ENCODE measurements at places on chromosomes 7 and 10. TPM values are rescaled to one million over a fixed set of nuclear protein-coding genes. Genes with fewer than 3 reads are reported as not detected.

GRCh38 chr10:78137147-78137546 lies 103.5 kb downstream of the RPS24 start:
- DNase-seq, result no peak

- no peak for DNase-seq
Measured at GRCh38 chr10:90919683-90920574, 958 bp downstream of the ANKRD1 start.

GPR37 gene
- polyA plus RNA-seq, result 22.3 TPM

GRCh38 chr7:108461840-108462239 lies 5.6 kb upstream of the NRCAM start:
- DNase-seq, result peak; percentile 24

CHN2 gene
- polyA plus RNA-seq, result 7.6 TPM

DNA sequence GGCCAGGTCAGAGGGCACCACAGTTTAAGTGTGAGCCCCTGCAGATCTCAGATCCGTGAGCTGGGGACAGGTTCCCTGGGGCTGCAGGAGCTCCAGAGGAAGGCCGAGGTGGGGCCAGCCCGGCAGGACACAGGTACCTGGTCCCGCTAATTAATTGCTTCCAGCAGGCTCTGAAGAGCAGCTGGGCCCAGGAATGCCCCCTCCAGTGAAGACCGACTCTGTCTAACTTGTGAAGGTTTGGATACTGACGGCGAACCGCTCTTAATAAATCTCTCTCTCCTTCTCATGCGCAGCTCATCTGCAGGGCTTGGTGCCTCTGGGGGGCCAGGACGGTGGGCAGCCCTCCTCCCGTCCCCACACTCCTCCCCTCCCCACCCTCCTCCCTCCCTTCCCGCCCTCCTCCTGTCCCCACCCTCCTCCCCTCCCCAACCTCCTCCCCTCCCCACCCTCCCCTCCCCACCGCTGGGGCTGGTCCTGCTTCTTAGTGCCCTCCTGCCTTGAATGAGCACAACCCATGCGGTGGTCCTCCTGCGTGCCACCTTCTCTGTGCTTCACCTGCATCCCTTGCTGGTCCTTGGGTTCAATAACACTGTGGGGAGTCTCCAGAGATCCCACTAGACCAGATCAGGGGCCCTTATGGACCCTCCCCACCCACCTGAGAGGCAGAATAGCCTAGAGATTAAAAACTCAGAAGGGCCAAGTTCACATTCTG lies 38.3 kb downstream of the PDGFA start:
- DNase-seq, result no peak

- no peak for DNase-seq
Measured at GRCh38 chr10:11950325-11951018, 92.1 kb downstream of the UPF2 start.

DNA sequence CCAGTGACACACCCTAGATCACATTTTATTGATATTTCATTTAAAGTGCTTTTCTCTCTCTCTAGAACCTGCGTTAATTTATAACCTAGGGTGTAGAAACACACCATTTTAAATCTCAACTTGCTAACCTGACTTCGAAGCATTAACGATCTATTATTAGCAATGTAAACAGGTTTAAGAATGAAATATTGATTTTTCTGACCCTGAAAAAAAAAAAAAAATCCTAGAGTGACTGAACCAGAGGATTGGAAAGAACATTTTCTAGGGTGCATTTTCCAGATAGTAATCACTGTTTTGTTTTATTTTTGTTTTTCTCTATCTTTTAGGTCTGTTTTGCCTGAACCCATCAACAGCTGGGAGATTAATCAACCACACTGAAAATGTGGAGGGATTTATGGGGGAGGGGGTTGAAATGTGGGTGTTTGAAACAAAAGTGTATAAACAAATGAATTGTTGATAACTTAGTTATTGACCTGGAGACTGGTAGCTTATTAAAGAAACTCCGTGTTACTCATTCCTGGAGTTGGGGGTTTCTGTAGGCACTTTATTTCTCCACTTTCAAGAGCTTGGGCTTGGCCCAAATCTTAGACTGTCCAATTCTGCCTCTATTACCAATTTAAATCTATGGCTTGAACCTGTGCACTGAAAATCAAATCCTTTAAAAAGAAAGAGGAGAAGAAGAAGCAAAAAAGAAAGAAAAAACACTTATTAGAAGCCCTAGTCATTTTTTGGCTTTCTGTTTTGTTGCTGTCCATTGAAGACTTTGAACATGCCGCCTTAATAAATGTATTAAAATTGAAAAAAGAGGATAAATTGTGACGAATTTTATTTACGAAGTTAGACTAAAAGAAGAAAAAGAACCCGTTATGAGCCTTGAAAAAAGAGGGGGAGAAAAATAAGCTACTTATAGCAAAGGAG lies 2.8 kb downstream of the HOXA2 start:
- DNase-seq, result peak; percentile 39

- DNase-seq, result peak; percentile 91
Measured at GRCh38 chr7:140696024-140696679, 356 bp upstream of the NDUFB2 start.

- DNase-seq, result peak; percentile 22
Measured at GRCh38 chr7:39923091-39923490, 27.0 kb upstream of the CDK13 start.

DPP6 gene
- 7.9 TPM for polyA plus RNA-seq

DNA sequence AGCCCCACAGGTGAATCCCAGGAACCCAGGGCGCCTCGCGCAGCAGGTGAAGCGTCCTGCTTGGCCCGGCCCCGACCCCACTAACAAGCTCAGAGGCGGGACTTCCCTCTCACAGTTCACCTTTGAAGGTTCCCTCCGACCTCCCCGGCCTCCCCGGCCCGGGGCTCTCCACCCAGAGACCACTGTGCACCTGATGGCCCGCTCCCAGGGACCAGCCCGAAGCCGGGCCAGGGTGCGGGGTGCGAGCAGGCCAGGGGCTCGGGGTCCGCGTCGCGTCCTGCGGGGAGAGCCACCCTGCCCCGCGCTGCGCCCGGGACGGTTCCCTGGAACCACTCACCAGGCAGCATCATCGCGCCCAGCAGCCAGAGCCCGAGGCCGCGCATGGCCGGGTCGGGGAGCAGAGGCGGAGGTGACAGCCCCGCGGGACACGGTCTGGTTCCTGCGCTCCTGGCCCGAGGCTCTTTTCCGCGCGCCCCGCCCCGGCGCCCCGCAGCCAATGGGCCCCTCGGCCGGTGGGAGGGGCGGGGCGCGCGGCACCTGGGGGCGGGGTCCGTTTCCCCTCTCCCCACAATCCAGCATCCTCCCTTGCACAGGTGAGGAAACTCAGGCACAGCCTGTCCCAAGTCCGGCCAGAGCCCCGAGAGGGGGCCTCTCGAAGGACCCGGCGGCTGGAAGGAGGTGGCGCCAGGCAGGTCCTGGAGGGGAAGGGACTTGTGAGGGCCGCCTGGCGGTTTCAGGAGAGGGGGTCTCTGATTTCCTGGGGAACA lies at the start of gene ADAM8:
Gene ADAM8, minus strand, starts transcription at position 434 of the 767 bp plus-strand sequence. Its CDS starts 51 bp downstream, at position 383.
- no peak for DNase-seq

- peak; percentile 13 for DNase-seq
Measured at GRCh38 chr7:85890244-85890811, 703.5 kb upstream of the SEMA3D start.

Data from muscle of back (tissue), 13 donors.